Hematopoietic multipotent progenitor cell treated with erythropoietin and hydrocortisone succinate and interleukin-3 and kit ligand, for 4 days (in vitro differentiated cells): ENCODE measurements at places on chromosomes 12 and 14.

- no peak for DNase-seq
Measured at GRCh38 chr14:92285311-92285710, 37.7 kb upstream of the SLC24A4 start.

GRCh38 chr14:47555333-47555732, 120.1 kb downstream of the MDGA2 start:
- DNase-seq, result no peak

DNA sequence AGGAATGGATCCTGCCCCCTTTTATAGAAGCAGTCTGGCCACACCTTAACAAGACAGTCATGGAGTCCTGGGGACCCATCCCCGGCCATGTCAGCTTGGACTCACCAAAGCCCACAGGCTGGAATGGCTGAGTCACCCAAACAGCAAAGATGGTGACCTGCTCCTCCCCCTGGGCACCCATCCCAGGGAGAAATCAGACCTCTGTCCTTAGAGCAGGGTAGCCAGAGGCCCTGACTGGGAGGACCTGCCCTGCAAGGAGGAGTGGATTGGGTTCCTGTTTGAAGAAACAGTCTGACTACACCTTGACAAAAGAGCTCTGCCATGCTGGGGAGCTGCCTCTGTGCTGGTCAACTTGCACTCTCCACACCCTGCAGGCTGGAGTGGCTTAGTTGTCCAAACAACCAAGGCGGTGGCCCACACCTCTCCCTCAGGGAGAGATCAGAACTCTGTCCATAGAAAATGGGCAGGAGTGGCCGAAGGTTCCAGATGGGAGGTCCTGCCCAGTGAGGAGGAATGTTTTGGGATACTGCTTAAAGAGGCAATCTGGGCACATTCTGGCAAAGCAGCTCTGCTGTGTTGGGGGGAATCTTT, 16.6 kb downstream of the MGP start:
- no peak for DNase-seq

DNA sequence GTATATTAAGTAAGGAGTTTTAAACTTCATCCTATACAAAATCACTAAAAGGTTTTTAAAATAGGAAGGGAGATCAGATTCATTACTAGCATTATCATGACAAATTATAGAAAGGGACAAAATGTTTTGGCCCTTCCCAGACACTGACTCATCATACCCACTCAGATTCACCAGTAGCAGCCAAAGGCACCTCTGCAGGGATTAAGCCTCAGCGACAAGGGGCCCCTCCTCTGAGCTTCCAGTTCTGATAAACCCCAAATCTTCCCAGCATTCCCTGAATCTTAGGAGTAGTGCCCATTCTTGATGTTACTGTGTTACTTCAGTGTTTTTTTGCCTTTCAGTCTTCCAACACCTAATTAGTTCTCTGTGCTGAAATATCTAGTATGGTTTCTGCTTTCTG, 14.5 kb downstream of the KRAS start:
- no peak for DNase-seq

- no peak for DNase-seq
Measured at GRCh38 chr14:25861406-25861805, 736.4 kb downstream of the NOVA1 start.

DNA sequence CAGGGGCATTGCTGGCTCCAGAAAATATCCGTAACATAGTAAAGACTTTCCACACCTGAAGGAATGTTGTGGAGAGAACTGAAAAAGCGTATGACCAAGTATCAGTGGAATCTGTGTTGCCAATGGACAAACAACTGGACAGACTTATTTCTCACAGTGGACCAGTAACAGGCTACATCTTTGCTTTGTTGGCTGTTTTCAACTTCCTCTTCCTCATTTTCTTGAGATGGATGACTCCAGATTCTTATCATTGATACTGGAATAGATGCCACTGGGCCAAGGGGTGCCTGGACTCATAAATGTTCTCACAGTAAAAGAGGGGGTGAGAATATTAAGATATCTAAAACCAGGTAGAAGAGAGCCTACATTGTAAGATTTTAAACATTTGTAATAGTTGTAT, 6.4 kb downstream of the GAS2L3 start:
- DNase-seq, result peak; percentile 45

DNA sequence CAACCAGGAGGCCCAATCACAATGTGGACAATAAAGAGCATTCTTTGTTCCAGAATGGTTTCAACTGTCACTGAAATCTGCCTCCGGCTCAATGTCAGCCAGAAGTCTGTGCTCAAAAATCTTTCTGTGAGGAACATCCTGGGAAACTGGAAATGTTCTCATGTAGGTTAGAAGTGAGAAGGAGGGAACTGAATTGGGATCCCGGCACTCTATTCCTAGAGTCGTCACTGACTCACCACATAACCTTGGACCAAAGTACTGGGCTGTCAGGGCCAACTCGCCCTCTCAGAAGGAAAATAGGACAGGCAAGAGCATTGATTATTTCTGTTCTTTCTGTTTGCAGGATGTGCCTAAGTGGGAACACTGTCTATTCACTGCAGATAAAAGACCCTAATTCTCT, 57.6 kb downstream of the PRKAB1 start:
- DNase-seq, result no peak

- no peak for DNase-seq
Measured at GRCh38 chr12:123391546-123392343, 7.8 kb downstream of the KMT5A start.

DNA sequence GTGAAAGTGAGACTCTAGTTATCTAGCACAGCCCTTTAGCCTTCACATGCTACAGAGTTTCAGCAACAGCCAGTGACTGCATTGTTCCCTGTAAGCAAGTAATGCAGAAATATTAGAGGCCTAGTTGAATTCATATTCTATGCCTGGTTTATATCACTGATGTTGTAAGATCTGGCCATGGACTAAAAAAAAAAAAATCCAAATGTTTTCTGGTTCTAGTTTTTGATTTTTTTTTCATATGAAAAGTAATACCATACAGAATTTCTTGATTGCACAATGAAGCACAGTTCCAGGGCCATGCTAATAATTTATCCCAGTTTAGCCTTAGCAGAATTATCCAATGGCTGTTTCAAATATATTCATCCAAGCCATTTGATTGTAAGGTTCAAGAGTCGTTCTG, 341.5 kb upstream of the DDHD1 start:
- no peak for DNase-seq

DNA sequence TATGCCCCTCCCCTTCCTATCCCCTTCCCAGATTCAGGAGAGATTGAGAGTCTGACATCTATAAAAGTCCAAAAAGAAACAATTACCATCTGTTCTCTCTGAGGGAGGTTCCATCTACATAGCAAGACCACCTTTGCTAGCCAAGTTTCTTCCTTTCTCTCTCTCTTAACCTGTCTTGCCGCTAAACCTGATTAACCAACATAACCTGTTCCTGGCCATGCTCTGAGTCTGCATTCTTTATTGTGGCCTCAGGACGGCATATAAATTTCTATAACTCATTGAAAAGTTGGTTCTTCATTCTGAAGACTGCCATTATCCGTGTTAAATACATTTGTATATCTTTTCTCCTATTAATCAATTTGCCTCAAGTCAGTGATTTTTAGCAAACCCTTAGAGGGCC, 594.0 kb downstream of the KCNH5 start:
- no peak for DNase-seq

GRCh38 chr12:71602761-71603577, 60.7 kb downstream of the ZFC3H1 start:
- no peak for DNase-seq

DNA sequence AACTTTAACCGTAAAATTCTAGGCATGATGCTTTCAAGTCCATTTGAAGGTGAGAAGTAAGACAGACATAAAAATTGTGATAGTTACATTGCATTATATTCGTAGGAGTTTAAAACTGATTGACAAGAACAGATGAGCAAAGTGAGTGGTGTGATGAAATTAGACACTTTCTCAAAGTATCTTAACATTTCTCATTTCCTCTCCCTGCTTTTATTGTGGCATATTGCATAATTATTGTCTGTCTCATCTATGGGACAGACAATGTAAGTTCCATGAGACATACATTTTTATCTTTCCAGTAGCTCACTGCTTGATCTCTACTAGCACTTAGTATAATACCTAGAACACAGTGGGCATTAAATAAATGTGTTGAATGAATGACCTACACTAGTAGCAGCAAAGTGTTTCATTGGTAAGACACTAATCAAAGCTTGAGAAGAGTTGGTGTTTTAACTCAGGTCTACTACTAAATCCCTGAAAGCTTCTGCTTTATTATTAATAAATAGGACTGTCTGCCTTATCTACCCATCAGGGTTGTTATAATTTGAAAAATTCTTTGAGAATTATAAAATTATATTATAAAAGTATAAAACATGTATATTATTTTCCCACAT, 19.0 kb downstream of the A2M start:
- peak; percentile 44 for DNase-seq

GRCh38 chr14:74543771-74544438, 50.3 kb downstream of the ISCA2 start:
- no peak for DNase-seq

DNA sequence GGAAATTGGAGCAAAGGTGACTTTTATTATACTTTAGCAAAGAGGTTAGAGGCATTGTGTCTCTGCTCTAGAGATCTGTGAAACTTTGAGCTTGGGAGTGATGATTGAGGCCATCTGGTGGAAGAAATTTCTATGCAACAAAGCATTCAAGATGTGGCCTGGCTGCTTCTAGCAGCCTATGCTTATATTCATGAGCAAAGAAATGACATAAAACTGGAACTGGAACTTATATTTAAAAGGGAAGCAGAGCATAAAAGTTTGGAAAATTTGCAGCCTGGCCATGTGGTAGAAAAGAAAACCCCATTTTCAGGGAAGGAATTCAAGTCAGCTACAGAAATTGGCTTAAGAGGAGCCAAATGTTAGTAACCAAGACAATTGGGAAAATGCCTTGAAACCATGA, 70.4 kb downstream of the SDR9C7 start:
- peak; percentile 10 for DNase-seq

- DNase-seq, result peak; percentile 24
Measured at GRCh38 chr14:33918256-33918655, 32.6 kb downstream of the EGLN3 start.

- DNase-seq, result no peak
Measured at GRCh38 chr14:22597771-22598098, 365 bp upstream of the ABHD4 start.

- DNase-seq, result peak; percentile 18
Measured at GRCh38 chr12:132373901-132374611, 44.7 kb upstream of the GALNT9 start.

GRCh38 chr12:40105515-40106201, at the start of gene SLC2A13:
Gene SLC2A13, minus strand, starts transcription at chr12:40106081. Its CDS starts 273 bp downstream, at chr12:40105808.
- DNase-seq, result peak; percentile 88

- no peak for DNase-seq
Measured at GRCh38 chr12:27504507-27504906, 19.5 kb upstream of the PPFIBP1 start.

DNA sequence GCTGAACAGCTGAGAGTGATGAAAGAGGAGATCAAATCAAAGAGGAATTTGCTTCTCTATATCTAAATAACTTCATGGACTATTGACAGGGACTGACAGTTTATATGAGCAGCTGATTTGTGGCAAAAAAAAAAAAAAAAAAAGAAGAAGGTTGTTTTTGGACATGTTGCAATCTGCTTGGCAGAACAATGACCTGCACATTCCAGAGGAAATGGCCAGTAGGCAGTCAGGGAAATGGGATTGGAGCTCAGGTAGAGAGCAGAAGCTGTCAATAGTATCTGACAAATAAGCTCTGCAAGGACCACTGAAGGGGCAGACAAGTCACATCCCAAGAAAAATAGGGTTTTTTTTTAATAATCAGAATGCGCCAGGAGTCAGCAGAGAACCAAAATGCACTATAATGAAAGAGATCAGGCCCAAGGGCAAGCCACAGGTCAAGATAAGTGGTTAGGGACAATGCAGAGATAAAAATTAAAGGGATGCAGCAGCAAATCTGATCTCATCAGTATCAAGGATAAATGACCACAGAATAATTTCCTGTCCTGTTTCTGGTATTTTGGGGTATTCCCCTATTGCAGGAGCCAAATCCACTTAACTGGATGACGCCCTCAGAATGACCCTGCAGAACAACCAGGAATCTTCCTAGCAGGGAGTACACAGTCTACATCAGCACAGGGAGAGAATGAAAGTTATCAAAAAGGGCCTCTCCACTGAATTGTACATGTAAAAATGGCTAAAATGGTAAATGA, 22.6 kb upstream of the DUSP16 start:
- no peak for DNase-seq

- DNase-seq, result no peak
Measured at GRCh38 chr14:75252254-75252837, 26.3 kb upstream of the FOS start.

GRCh38 chr12:87259391-87259790, 769.8 kb downstream of the C12orf50 start:
- no peak for DNase-seq

DNA sequence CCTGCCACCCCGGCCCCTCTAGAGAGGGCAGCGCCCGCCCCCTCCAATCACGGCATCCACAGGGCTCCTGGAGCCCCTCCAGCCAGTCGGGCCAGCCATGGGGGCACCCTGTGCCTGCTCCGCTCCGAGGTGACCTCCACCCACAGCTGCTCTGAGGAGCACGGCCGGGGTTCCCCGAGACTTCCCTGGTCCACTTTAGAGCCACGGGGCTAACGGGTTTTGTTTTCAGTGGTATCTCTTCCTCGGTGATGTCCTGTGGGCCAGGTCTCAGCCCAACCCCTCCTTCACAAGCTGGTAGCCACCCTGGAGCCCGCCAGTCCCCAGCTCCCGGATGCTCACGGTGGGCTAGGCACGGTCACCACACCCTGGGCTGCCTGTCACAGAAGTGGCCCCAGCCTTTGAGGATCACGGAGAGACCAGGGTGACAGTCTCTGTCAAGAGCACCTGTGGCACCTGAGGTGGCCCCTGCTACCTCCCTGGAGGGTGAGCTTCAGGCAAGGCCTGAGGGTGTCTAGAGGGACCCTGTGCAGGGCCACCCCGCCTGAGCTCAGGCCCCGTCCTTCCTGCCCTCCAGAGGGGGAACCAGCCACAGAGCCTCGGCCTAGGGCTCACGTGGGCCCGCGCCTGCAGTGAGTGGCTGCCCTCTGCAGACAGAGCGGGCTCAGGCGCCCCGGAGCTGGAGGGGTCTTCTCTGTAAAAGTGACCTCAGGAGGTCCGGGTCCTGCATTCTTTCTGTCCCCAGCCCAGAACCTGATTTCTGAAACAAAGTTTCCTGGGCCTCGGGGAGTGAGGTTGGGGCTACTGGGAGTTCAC, 146.0 kb upstream of the C14orf180 start:
- no peak for DNase-seq

DNA sequence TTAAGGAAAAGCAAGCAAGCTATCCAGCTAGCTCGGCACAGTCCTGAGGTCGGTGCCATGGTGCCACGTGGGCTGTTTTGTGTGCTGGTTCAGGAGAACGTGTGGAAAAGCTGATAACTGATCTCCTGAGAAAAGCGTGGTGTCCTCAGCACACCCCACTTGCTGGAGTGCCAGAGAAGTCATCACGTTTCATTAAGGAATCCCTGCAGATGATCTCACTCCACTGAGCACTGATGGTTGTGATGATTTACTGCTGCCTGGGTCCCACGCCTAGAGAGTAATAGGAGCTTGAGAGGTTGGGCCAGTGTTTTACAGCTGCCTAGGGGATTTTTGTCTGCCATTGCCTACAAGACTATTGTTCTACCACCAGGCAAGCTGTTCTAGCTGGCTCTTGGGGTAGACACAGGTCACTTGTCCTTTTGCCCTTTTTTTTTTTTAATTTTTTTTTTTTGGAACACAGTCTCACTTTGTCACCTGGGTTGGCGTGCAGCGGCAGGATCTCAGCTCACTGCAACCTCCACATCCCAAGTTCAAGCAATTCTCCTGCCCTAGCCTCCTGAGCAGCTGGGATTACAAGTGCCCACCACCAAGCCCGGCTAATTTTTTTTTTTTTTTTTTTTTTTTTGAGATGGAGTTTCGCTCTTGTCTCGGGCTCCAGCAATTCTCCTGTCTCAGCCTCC, 42.3 kb upstream of the EVL start:
- DNase-seq, result no peak

- DNase-seq, result no peak
Measured at GRCh38 chr12:2719392-2719791, 75.4 kb upstream of the FKBP4 start.
